ENCODE measurements at places on chromosomes 1 and 21.

GRCh38 chr21:28636752-28637691, 355.7 kb downstream of the LTN1 start:
- no peak for DNase-seq

DNA sequence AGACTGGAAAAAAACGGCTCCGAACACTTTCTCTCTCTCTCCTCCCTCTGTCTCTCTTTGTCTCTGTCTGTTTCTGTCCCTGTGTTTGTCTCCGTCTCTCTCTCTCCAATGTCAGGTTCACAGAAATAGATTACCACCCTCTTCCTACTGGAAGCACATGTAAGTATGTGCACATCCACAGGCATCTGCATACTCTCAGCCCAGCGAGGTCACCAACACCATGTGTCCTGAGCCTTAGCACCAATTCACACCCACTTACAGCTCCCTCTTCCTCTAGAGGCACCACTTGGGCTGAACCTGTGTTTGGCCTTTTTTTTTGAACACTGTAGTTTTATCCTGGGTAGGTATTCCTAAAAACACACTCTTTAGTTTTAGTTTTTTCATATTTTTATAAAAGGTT, 130.5 kb downstream of the ETS2 start:
- DNase-seq, result no peak

- DNase-seq, result no peak
Observed at GRCh38 chr1:156866249-156866909, 5.7 kb downstream of the NTRK1 start.

DNA sequence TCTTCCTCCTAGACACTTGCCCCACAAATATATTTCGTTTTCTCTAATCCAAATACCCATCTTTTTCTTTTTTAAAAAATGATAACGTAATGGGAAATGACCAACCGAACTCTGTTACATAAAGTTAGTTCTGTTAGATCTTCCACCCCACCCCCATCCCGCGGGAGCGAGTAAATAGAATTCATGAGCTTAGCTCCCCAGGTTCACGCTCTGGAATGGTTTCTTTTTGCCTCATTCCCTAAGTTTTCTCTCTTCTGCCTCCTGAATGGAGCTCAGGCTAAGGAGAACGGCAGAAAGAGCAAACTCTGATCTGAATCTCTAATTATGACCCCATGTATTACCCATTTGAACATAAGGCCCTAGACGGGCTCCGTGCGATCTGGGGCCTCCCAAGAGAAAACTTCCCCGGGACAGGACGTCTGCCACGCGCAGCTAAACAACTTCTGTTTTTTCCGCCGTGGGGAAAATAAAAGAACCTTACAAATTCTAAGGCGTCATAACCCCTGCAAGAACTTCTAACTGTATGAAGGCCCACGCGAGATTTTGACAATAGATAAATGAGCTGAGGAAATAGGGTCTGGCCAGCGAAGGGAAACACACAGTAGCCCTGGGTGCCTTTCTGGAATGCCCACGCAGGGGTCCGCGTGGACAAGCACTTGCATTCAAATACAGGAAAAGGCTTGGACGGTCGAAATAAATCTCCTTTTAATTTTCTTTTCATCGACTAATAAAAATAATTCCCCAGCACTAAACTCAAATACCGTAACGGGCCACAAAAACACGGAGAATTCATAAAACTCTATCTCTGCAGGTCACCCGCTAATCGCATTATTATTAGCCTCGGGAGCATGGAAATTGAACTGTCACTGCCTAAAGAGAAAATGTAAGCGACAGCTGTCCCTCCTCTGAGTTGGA, 2.2 kb downstream of the TBX15 start:
- no peak for DNase-seq

DNA sequence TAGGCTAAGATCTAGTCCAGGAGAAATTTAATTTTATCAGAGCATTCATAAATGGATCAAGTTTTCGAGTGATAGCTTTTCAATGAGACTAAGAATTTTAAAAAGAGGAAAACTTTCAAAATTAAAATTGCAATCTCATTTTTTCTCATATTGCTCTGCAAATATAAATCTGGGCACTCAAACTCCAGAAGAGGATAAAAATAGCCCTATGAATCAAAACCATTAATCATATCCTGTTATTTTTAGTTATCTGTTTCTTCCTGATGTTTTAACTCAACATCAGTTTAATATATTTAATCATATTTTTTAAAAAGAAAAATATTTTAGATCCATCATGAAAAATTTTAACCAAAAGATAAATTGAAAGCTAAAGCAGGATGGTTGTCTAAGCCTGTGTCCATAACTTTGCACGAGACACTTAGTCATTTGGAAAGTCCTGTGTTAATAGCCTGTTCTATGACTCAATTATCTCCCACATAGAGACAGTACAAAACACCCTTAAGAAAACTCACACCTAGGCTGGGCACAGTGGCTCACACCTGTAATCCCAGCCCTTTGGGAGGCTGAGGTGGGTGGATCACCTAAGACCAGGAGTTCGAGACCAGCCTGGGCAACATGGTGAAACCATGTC, 17.1 kb upstream of the PRRC2C start:
- no peak for DNase-seq

DNA sequence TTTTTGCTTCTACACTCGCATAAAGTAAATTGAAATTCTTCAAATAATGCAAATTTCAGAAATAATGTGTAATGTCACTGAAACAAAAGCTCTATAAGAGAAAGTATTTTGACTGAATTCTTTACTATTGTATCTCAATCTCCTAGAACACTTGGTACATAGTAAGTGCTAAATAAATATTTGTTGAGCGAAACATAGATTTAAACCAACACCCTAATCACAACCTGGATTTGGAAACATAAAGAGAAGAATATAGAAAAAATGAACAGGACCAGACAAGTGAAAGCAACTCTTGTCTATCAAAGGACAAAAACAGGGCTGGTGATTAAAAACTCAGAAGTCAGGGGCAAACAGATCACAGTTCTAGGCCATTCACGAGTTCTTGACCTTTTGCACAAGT, 74.3 kb downstream of the AK5 start:
- DNase-seq, result no peak

GRCh38 chr1:93595743-93596142, 85.9 kb downstream of the BCAR3 start:
- DNase-seq, result no peak

DNA sequence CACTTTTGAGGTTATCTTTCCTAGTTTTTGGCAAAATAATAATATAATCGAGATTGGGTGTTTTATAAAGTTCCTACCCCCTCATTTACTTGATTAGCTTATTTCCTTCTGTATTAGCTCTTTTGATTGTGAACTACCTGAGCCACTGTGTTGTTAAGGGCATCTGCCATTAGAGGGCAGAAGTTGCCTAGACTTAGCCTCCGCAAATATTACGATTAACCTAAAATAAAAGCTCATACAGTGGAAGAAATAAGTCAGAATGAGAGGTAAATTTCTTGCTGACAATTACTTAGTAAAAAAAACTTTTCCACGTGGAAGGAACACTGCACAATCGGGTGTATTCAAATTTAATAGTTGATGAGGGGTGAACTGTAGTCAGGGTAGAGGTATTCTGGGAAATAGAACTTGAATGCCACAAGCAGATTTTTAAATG, 2.3 kb downstream of the H3-3A start:
- peak; percentile 3 for DNase-seq

- no peak for DNase-seq
Observed at GRCh38 chr1:110130989-110131388, 18.7 kb downstream of the UBL4B start.

- DNase-seq, result no peak
Observed at GRCh38 chr1:48908606-48909005, 131.9 kb upstream of the BEND5 start.

DNA sequence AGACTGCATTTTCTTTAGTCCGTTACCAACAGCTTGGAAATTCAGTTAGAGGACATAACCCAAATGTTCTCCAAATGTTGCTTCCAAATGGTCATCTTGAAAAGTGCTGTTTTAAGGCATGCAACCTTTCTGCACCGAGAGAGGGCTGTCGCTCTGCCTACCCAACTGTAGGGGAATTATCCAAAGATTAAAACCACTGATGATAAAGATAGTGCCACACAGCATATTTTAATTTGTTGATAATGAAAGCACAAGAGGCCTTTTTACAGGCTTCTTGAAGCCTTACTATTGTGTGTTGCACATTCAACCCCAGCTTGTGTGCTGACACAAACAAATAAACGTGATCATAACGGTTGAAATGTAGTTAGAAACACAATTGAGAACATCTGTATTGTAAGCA, 121.5 kb downstream of the LMO4 start:
- no peak for DNase-seq

DNA sequence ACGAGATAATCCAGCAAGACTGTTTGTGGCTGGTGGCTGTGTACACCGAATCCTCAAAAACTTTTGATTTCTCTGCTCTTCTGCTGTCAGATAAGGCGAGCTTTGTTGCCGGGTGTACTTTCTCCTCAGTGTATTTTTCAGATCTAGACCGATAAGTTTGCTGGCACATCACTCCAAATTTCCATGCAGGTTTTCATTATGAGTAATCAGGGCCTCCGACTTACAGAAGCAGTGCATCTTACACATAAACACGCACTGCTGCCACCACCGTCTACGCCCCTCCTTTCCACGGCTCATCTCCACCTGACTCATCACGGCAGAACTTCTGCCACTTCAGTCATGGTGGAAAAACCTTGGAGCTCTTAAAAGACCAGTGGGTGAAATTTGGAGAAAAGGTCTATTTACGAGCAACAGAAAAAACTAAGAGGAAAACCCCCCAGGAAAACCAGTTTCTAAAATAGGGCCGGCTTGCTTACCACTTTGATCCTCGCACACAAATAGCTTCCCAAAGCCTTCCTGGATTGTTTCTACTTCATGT, 7.7 kb downstream of the ZBTB21 start:
- DNase-seq, result no peak

DNA sequence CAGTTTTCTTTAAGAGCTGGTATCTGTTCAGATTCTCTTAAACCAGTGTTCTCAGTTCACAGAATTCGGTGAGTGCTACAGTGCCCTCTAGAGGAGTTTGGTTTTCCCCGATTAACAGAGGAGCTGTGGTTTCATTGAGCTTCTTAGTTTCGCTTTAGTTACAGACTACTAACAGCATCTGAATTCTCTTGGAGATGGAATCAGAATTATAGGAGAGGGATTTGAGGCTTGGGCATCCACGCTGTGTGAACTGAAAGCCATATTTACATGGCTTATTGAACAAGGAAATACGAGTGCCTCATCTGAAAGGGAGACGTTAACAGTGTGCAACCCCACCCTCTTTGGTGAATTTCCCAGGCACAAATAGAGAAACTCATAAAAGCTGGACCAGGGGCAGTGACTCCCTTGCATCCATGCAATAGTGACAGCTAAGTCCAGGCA, 202.0 kb downstream of the USH2A start:
- no peak for DNase-seq

GRCh38 chr1:185425163-185425562, 108.1 kb upstream of the IVNS1ABP start:
- DNase-seq, result no peak
